ENCODE measurements at places on chromosomes 1 and 21. TPM values are rescaled to one million over a fixed set of nuclear protein-coding genes. Genes with fewer than 3 reads are reported as not detected.

The UMODL1 gene
- 0.05 TPM for total RNA-seq

The PLA2G2F gene
- not detected for total RNA-seq

The GUCA2B gene
- total RNA-seq: not detected

The PPM1J gene
- 4.7 TPM for total RNA-seq

The COL11A1 gene
- total RNA-seq: not detected

The SEC16B gene
- total RNA-seq: 1.3 TPM

The RPTN gene
- total RNA-seq: not detected

The ZFYVE9 gene
- 18.4 TPM for total RNA-seq
